ENCODE measurements at places on chromosomes 11 and 22.

DNA sequence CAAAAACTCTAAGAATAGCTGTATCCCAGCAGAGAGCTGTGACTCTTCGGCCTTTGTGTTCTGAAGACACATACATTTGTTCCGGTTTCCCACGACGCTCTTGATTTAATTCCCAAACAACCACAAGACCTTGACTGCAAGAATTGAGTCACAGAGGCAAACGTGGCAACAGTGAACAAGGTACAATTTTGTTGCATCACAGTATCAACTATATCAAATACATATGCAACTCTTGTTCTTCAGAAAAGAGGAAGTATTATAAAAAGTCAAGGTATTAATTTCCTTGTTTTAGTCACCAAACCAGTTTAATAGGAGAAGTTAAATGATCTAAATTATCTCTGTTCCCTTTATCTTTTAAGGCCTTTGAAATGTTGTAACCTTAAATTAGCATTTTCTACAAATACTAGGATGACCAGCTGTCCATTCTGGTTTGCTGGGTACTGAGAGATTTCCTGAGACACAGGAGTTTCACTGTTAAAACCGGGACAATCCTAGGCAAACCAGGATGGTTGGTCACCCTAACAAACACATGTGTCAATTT lies 11.1 kb downstream of the HPS5 start:
- no peak for DNase-seq

DNA sequence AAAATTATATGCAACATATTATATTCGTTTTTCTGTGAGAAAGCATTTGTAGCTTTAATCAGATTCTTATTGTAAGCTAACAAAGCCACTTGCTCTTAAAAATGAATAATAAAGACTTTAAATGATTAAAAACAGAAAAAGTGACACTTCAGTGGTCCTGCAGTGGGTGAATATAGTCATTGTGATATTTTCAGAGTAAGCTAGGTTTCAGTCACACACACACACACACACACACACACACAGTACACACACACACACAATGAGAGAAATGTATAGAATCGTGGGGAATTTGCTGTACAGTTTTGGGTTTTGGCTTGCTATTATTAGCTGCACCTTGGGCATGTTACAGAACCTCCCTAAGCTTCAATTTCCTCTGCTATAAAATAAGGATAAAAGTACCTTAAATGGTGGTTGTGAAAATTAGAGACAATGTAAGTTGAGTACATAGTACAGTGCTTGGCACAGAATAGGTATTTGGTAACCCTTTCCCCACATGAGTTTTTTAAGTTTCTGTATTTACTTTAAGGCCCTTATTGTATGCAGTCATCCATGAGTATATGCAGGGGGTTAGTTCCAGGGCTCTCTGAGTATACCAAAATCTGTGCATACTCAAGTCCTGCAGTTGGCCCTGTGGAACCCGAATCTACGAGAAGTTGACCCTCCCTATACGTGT lies 39.8 kb downstream of the CSTPP1 start:
- no peak for DNase-seq

GRCh38 chr11:1573903-1574237 lies 1.8 kb upstream of the DUSP8 start:
- DNase-seq = no peak

DNA sequence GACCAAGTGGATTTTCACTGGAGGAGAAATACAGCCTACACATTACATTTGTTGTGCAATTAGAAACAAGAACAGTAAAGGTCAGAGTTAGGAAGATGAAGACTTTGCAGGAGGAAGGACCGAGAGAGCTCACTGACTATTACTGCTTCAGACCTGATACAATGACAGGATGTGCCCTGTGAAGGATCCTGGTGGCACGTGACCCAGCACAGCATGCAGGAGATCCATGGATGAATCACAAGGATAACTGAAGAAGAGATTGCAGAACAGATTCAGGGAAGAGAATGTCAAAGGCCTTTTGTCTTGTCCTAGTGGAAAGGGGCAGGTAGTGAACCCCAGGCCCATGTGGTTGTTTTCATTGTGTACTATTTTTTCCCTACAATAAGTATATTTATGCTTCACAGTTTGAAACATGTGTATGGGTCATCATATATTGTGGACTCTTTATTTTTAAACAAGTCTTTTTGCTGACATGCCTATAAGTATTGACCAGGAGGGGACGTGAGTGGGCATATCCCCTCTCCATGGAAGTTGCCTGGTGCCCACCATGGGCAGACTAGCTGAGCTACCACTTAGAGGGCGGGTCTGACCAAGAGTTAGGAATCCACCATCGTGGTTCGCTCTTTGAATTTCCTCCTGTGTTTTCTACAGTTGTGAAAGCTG lies 44.3 kb downstream of the RASSF10 start:
- no peak for DNase-seq

- no peak for DNase-seq
Measured at GRCh38 chr11:8726395-8726794, 43.8 kb downstream of the RPL27A start.

GRCh38 chr11:44992181-44992582 lies 41.5 kb upstream of the TP53I11 start:
- DNase-seq = no peak

DNA sequence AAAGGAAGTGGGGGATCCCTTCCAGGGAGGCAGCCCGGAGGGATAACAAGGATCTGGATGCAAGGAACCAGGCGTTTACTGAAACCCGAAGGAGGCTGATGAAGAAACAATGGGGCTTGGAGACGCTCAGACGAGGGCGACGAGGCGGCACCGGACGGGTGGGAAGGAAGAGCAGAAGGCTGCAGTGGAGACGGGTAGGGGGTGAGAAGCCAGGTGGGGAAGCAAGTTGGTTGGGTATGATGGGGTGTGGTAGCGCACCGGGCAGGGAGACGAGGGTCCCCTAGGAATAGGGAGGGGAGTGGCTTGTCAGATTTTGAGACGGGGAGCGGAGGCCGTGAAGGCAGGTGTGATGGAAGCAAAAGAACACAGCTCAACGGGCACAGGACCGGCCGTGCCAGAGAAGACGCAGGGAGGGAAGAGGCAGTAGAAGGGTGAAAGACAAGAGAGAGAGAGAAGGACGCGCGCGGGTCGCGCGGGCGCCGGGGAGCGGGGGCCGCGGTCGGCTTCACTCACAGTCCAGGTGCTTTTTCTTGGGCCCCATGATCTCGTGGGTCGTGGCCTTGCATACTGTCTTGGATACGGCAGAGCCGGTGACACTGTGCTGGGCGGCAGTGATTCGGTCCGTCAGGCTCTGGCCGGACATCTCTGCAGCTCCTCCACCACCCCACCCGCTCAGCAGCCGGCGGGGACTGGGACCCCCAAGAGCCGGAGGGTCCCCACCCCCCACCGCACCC lies 579 bp downstream of the PICALM start:
- DNase-seq = no peak

- no peak for DNase-seq
Measured at GRCh38 chr11:30889143-30889794, 303.1 kb upstream of the MPPED2 start.

GRCh38 chr22:39317084-39317774 lies 2.2 kb downstream of the RPL3 start:
- DNase-seq = no peak
